ENCODE measurements at places on chromosomes 16 and 17. TPM values are rescaled to one million over a fixed set of nuclear protein-coding genes. Genes with fewer than 3 reads are reported as not detected.

GRCh38 chr16:19696961-19697360 lies 21.1 kb downstream of the KNOP1 start:
- no peak overlapping the region for H3K4me3 ChIP-seq
- H3K4me1 ChIP-seq, result peaks cover 55% of the 10 kb centered on the region
- no peaks in the 10 kb centered on the region for H3K27me3 ChIP-seq
- DNase-seq, result no peak

DNA sequence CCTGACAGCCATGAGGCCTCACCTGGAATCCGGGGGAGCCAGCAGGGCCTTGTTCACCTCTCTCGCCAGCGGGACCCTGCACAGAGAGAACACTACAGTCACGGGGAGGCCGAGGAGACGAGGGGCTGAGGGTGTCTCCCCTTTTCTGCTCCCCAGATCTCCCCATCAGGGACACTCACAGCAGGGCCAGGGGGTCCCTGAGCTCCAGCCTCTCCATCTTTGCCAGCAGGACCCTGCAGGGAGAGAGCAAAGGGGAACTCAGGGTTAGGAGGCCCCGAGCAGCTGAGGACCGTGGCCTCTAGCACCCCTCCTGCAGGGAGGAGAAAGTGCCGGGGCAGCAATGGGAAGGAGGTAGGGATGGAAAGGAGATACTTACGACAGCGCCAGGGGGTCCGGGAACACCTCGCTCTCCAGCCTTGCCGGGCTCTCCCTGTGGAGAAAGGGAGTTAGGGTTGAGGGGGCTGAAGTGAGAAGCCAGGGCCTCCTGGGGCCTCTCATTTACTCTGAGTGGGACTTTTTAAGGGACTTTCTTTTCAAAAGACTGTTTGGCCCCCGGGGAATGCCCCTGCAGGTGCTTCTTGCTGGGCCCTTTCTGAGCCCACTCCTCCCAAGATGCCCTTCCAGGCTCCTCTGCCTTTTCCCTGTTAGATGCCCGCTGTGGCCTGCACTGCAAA lies 8.7 kb downstream of the COL1A1 start:
- H3K27ac ChIP-seq, result no peak overlapping the region
- no peak overlapping the region for H3K4me3 ChIP-seq
- H3K27me3 ChIP-seq, result no peaks in the 10 kb centered on the region
- peaks cover 11% of the 10 kb centered on the region for H3K4me1 ChIP-seq
- no peaks in the 10 kb centered on the region for H3K36me3 ChIP-seq

- peaks cover 9% of the 10 kb centered on the region for H3K36me3 ChIP-seq
- no peaks in the 10 kb centered on the region for H3K27me3 ChIP-seq
- H3K4me1 ChIP-seq, result peaks cover 25% of the 10 kb centered on the region
- no peak overlapping the region for H3K4me3 ChIP-seq
- H3K27ac ChIP-seq, result no peak overlapping the region
- DNase-seq, result no peak
Observed at GRCh38 chr17:8204761-8205555, 5.4 kb downstream of the AURKB start.

- peaks cover 21% of the 10 kb centered on the region for H3K4me1 ChIP-seq
- H3K36me3 ChIP-seq, result peaks cover 8% of the 10 kb centered on the region
- H3K27ac ChIP-seq, result peak overlapping the region; percentile 39
- no peak overlapping the region for H3K4me3 ChIP-seq
- H3K27me3 ChIP-seq, result no peaks in the 10 kb centered on the region
Observed at GRCh38 chr16:50311891-50312501, 45.6 kb downstream of the ADCY7 start.

DNA sequence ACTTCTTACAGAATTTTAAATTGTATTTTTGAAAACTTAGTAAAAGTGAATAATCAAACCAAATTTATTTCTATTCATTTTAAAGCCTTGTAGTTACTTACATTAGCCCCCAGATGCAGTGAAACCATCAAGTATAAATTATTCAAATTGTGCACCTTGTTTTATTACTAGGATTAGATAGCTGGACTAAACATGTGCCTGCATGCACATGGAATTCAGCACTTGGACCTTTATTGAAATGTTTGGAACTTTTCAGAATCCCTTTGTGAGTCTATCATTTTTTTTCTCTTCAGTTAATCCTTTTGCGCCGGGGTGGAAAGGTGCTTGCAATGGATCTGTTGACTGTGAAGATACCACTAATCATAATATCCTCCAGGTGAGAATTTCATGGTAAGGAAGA lies 4.7 kb downstream of the ZPBP2 start:
- DNase-seq, result no peak
- H3K36me3 ChIP-seq, result peaks cover 2% of the 10 kb centered on the region
- peaks cover 4% of the 10 kb centered on the region for H3K27me3 ChIP-seq
- H3K4me1 ChIP-seq, result peaks cover 4% of the 10 kb centered on the region

DNA sequence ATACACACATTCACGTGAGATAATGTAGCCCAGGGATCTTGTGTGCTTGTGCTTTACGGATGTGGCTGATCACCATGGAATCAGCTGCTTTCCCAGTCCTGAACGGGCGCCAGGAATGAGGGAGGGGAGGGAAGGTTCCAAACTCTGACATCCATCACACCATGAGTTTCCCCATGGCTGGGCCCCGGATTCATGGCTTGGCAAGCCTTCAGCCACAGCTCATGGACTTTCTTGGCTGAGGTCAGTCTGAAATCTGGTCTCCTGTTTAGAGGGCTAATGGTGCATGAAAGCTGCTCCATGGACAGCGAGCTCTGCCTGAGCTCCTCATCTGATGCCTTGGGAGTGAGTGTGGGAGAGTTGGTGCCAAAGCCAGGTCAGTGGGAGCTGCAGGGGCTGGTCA lies 767.6 kb upstream of the EEF2KMT start:
- no peak for DNase-seq
- H3K4me1 ChIP-seq, result no peaks in the 10 kb centered on the region
- H3K27ac ChIP-seq, result no peak overlapping the region
- H3K27me3 ChIP-seq, result no peaks in the 10 kb centered on the region

- no peaks in the 10 kb centered on the region for H3K4me1 ChIP-seq
- H3K4me3 ChIP-seq, result no peak overlapping the region
- no peak overlapping the region for H3K27ac ChIP-seq
- H3K36me3 ChIP-seq, result no peaks in the 10 kb centered on the region
- no peak for DNase-seq
Observed at GRCh38 chr17:79269620-79270019, 195.0 kb downstream of the ENGASE start.

DNA sequence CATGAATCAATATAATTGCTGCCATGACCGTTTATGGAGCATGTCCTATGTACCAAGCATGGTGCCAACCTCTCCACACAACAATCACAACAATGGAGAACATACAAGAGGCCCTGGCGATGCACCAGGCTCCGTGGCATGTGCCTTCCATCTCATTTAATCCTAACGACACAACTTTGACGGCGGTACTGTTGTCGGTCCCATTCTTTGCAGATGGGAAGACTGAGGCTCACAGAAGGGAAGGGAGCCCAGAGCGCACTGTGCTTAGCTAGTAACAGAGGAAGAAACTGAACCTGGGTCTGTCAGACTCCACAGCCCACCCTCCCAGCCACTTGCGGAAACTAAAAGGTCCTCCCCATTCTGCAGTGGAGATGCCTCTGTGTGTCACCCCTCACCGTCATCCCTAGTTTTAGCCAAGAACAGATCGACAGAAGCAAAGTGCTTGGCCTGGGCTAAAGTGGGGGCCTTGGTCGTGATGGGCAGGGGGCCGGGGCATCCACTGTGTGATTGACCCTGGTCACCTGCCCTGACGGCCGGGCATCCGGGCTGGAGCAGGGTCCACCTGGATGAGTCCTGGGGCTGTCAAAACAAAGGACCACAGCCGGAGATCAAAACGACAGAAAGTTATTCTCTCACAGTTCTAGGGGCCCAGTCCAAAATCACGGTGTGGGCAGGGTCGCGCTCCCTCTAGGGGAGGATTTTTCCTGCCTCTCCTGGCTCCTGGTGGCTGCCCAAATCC lies 183.9 kb downstream of the C16orf95 start:
- no peaks in the 10 kb centered on the region for H3K4me1 ChIP-seq
- no peak for DNase-seq
- H3K4me3 ChIP-seq, result no peak overlapping the region

- peaks cover 19% of the 10 kb centered on the region for H3K36me3 ChIP-seq
- peak overlapping the region; percentile 84 for H3K27ac ChIP-seq
- H3K4me1 ChIP-seq, result peaks cover 53% of the 10 kb centered on the region
- H3K27me3 ChIP-seq, result no peaks in the 10 kb centered on the region
Observed at GRCh38 chr17:38705803-38706504, 881 bp downstream of the MLLT6 start.

DNA sequence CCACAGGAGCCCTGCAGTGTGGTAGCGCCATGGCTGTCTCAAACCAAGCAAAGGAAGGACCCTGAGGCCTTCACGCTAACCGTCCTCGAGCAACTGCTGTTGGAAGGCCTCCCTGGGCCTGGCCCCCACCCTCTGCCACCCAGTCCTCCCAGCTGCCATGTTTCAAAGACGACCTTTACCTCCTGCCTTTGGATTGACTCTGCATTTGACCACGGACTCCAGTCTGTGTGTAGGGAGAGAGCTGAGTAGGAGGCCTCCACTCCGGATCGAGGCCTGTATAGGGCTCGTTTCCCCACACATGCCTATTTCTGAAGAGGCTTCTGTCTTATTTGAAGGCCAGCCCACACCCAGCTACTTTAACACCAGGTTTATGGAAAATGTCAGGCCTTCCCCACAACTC lies 24.3 kb downstream of the PLCD3 start:
- H3K4me3 ChIP-seq, result no peak overlapping the region
- H3K4me1 ChIP-seq, result no peaks in the 10 kb centered on the region
- H3K27me3 ChIP-seq, result no peaks in the 10 kb centered on the region
- DNase-seq, result no peak
- no peak overlapping the region for H3K27ac ChIP-seq

GRCh38 chr16:47461598-47462266 lies 601 bp downstream of the PHKB start:
- peak; percentile 11 for DNase-seq
- peak overlapping the region; percentile 91 for H3K4me3 ChIP-seq
- peak overlapping the region; percentile 99 for H3K27ac ChIP-seq
- no peaks in the 10 kb centered on the region for H3K27me3 ChIP-seq
- H3K36me3 ChIP-seq, result peaks cover 5% of the 10 kb centered on the region

DNA sequence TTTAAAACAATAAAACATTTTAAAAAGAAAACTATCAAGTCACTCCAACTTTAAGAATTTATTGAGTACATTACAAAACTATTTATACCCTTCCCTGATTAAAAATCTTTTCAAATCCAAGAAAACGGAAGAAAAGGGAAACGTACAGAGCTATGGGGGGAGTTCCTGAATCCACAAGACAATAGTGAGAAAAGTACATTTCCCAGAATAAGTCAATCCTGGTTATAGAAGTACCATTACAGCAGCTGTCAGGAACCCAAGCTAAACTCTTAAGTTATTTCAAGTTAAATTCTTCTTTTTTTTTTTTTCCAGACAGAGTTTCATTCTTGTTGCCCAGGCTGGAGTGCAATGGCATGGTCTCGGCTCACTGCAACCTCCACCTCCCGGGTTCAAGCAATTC lies 45.7 kb downstream of the SPOP start:
- H3K36me3 ChIP-seq, result no peaks in the 10 kb centered on the region
- peaks cover 59% of the 10 kb centered on the region for H3K4me1 ChIP-seq
- no peak overlapping the region for H3K27ac ChIP-seq

DNA sequence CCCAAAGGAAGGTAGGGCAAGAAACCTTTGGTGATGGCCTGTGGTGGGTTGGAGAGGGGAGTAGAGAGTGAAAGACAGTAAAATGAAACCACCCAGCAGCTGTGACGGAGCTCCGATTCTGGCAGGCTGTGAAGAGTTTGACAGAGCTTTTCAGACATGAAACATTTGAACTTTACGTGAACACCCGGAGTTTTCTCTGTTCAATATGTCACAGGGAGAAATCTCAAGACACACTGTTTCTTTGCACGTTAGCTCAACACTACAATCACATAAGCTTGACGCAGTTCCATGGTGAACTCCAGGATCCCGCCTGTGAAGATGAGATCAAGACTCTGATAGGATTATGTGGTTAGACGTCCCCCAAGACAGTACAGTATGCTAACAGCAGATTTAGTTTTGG lies 79.6 kb upstream of the CDH11 start:
- no peaks in the 10 kb centered on the region for H3K4me1 ChIP-seq
- H3K27me3 ChIP-seq, result no peaks in the 10 kb centered on the region
- DNase-seq, result no peak
- H3K27ac ChIP-seq, result no peak overlapping the region

DNA sequence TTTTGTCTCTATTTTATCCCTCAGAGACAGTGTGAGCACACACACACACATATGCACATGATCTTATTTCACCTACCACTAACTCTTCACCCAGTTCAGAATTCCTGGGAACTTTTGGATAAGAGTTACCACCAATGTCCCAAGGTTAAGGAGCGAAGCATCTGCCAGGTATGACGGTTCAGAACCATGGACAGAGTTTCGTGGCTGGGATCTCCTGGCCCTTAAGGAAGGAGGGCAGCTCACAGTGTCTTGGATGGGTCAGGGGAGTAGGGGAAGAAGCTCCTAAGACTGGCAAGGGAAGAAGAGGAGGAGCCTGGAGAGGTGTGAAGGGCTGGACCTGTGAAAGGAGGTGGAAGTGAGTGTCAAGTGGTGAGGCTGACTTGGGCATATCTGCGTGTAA lies 23.0 kb upstream of the TMEM132E start:
- no peak overlapping the region for H3K27ac ChIP-seq
- H3K4me3 ChIP-seq, result no peak overlapping the region
- peaks cover 11% of the 10 kb centered on the region for H3K27me3 ChIP-seq
- DNase-seq, result no peak

DNA sequence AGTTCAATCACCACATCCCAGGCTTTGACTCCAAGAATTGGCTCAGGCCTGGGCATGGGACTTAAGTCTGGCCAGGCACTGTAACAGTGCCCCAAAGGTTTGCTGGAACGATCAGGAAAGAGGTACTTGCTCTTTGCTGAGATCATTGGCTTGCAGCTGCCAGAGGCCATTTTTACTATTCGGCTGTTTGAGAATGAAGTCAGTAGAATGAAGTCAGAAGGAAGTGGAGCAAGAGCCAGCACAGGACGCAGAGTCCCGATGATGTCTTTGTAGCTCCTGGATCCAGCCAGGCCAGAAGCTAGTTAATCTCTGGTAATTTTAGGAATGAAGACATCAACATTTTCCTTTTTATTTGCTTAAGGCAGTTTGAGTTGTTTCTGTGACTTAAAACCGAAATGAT lies 195.5 kb downstream of the RAB11FIP4 start:
- no peaks in the 10 kb centered on the region for H3K36me3 ChIP-seq
- no peak overlapping the region for H3K4me3 ChIP-seq
- peaks cover 6% of the 10 kb centered on the region for H3K4me1 ChIP-seq
- no peak overlapping the region for H3K27ac ChIP-seq
- no peaks in the 10 kb centered on the region for H3K27me3 ChIP-seq
- DNase-seq, result no peak

GRCh38 chr16:4140652-4141051 lies 24.4 kb upstream of the ADCY9 start:
- peaks cover 6% of the 10 kb centered on the region for H3K4me1 ChIP-seq
- H3K27ac ChIP-seq, result no peak overlapping the region
- H3K36me3 ChIP-seq, result no peaks in the 10 kb centered on the region
- DNase-seq, result no peak
- H3K4me3 ChIP-seq, result no peak overlapping the region

- peaks cover 4% of the 10 kb centered on the region for H3K4me1 ChIP-seq
Observed at GRCh38 chr17:72822358-72823023, 270.0 kb downstream of the SLC39A11 start.

- no peak overlapping the region for H3K27ac ChIP-seq
- no peak for DNase-seq
- no peaks in the 10 kb centered on the region for H3K27me3 ChIP-seq
- H3K4me1 ChIP-seq, result no peaks in the 10 kb centered on the region
- no peak overlapping the region for H3K4me3 ChIP-seq
Observed at GRCh38 chr16:89139907-89140361, 31.6 kb upstream of the CDH15 start.

Gene TMC8
- total RNA-seq, result 124 TPM

Gene NOTUM
- total RNA-seq, result 1.4 TPM

Gene ZNF778
- 7.2 TPM for total RNA-seq

Gene UBALD2
- 707 TPM for total RNA-seq

Gene CDH3
- total RNA-seq, result 24.3 TPM

Gene GRIN2C
- 0.14 TPM for total RNA-seq

Gene FA2H
- not detected for total RNA-seq

Gene ITGA2B
- 2.1 TPM for total RNA-seq

Gene TPSD1
- total RNA-seq, result not detected

Gene SNX20
- 45.2 TPM for total RNA-seq
